ENCODE measurements at places on chromosomes 3 and 15.

DNA sequence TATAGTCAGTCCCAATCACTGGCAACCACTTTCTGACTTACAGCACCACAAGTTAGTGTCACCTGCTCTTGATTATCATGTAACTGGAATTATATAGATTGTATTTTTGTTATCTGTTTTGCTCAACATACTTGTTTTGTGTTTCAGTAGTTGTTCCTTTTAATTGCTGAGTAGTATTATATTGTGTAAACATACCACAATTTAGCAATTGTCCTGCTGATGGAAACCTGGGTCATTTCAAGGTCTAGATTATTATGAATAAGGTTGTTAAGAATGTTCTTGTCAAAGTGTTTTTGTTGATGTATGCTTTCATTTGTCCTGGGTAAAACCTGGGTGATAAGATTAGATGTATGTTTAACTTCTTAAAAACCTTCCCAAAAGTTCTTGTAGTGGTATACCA is 82.1 kb upstream of the MELTF start:
- no peak for DNase-seq

DNA sequence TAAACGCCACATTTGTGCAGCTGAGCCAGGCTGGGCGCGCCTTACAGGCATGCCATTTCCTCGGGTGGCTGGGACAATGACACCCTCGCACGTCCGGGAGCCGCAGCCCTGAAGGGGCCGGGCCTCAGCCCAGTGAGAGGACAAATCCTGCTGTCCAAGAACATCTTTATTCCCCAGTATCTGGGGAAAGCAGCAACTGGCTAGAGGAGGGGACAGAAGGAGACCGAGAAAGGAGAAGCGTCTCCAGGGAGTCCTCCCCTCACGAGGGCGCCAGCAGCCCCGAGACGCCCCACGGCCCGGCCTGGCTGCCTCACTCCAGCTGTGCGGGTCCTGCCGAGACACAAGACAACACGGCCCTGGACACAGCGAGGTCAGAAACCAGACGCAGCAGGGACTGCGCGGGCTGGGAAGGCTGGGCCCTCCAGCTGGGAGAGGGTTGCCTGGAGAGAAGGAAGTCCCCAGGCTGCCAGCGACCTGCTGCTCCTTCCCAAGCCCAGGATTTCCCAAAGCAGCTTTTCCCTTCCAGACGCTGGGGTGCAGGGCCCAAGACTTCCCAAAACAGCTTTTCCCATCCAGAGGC is 130.2 kb downstream of the CHSY1 start:
- peak; percentile 68 for DNase-seq

DNA sequence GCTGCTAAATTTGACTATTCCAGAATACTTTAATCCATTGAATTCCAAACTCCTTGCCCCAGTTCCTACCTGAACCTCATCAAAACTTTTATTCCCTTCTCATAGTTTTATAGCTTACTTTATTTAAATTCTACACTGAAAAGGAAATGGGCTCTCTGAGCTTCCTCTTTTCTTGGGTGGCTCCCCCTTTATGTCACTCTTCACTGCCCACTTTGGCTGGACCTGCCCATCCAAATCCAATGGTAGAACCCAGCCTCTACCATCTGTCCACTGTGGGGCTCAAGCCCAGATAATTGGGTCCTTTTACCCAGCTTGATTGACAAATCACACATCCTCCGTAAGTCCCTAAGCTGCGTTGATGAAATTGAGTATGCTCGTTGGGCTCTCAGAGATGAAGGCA is 216.5 kb downstream of the BBX start:
- DNase-seq: no peak

DNA sequence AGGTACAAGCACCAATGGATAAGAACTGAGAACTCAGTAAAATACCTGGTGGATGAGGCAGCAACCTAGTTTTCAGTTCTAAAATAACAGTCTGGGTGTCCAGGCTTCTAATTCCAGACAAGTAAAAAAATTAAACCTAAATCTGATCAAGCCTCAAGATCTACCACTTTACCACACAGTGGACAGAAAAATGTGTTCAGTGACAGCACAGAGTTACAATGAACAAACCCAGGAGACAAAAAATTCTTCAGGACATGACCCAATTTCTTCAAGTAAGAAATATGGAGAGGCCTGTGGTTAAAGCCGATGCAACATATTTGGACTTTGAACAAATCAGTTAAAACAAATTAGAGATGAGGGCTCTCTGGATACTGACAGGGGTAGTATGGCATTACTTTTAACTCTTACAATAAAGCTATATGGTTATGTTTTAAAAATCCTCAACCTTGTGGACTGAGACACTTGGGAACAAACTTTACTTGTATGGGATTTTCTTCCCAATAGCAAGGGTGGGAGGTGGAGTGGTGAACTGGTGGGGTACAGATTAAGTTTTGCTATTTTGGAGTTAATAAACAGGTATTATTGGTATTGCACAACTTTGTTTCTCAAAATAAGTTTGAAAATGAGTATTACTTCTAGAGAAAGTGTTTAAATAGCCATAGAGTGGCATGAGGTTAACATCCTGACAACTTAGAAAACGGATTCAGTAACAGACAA is 14.2 kb downstream of the CCNL1 start:
- no peak for DNase-seq

DNA sequence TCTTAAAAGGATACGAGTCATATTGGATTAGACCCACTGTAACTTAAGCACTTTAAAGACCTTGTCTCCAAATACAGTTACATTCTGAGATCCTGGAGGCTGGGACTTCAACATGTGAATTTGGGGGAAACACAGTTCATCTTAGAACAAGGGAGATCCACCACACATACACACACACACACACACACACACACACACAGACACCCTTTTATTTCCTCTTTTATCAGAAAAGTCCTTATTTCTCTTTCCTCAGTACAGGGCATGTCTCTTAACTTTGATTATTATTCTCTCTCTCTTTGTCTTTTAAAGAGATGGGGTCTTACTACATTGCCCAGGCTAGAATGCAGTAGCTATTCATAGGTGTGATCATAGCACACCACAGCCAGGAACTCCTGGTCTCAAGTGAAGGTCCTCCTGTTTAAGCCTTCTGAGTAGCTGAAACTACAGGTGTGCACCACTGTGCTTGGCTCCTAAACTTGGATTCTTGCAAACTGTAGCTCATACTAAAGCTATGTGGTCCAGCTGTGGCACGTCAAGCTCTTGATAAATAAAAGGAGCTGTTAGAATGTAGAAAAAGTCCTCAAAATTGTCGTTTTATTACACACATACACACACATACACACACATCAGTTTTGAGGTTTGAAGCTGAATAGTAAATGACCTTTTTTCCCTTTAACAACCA is 7.4 kb downstream of the GOLM2 start:
- DNase-seq: no peak

DNA sequence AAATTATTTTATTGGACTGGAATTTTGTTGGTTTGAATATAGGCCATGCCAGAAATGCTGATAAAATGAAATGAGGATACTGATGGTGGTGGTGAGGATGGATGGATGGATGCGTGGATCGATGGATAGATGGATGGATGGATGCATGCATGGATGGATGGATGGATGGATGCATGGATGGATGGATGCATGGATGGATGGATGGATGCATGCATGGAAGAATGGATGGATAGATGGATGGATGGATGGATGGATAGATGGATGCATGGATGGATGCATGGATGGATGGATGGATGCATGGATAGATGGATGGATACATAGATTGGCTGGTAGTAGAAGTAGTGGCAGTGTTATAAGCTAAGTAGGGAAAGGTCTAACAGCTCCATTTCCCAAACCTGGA is 40.1 kb downstream of the CPN2 start:
- no peak for DNase-seq

All from activated naive CD4-positive, alpha-beta T cell treated with anti-CD3 and anti-CD28 coated beads, Interleukin-2, amount 10 ng/mL, durations not matched to agents 7 days and 5 days (primary cell).